ENCODE measurements at places on chromosomes 1 and 21.
A peak's percentile ranks its signal among the peaks of the same experiment; 100 is the strongest.

GRCh38 chr1:64983110-64983509, 16.8 kb upstream of the JAK1 start:
- no peak for DNase-seq

DNA sequence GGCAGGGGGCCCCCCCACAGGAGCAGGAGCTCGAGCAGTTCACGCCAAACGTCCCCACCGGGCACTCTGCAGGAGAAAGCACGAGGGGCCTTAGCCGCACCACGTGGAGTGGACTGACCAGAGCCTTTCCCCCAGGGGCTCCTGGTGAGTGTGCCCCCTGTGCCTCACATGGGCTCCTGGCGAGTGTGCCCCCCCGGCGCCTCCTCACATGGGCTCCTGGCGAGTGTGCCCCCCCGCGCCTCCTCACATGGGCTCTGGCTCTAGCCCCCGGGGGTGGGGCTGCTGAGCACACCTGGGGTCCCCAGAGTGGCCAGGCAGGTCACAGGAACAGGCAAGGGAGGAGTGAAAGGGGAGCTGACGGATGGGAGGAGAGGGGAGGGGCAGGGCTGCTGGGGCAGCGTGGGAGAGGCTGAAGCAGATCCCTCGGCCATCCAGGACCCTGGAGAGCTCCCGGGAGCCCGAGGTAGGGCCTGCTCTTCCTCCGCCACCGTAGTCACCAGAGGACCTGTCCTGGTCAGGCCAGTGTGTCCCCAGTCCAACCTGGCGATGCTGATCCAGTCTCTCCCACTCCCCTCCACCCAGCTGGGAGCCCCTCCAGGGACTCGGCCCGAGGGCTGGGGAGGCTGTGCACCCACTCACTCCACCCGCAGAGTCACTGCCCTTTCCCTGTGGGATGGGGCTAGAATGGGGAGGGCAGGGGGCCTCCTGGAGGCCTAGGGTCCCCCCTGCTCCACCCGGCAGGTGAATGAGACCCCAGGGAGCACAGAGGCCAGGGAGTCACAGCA, 47.6 kb downstream of the ARHGEF16 start:
- no peak for DNase-seq

- no peak for DNase-seq
These were observed 104.6 kb downstream of the DIRAS3 start for GRCh38 chr1:67945733-67946374.

DNA sequence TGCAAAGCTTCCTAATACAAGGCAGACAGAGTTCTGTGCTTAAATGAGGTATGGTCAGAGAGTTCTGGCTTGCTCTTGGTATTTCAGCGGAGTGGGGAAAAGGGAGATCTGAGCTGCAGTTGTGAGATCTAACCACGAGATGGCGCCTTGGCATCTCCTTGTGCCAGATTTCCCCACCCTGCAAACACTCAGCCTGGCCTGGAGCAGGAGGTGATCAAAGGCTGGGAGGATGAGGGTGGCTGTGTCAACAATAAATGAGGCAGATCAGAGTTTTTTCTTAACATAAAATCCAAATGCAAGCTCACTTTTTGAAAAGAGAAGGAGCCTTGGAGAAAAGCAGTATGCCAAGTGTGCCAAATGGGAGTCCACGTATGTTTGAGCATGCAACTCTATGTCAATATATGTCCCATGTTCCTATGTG, 4.1 kb upstream of the TFAP2E start:
- DNase-seq: peak; percentile 44

DNA sequence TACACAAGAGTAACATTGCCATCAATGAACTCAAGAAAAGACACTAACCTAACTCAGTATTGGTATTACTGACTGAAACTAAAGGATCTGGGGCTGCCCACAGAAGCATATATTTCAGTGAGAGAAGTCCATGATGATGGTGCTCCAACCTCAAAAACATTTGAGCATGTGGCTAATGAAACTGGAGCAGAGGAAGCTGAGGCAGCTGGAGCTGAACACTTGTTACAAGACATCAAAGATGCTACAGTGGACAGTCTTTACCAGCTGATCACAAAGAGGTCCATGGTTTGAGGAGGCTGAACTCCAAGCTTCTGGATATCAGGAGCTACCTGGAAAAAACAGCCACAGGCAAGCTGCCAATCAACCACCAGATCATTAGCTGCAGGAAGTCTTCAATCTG, 42.2 kb upstream of the TTC39A start:
- DNase-seq: no peak

DNA sequence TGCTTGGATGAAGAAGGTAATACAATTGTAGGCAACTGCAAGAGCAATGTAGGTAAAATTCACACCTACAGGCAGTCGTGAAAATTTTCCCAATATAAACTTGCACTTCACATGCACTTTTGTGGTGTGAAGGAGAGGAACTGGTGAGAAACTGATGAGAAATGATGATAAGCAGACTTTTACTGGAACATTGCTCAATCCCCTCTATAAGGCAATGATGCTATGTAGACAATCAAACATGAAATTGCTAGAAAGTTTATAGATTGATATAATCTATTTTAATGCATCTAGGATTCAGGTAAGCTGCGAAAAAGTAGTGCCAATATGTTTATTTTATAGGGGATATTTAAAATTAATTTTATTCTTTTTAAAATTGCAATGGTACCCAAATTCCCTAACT, 802.2 kb downstream of the KCNT2 start:
- no peak for DNase-seq

- no peak for DNase-seq
These were observed 55.9 kb downstream of the VCAM1 start for GRCh38 chr1:100775483-100775882.

DNA sequence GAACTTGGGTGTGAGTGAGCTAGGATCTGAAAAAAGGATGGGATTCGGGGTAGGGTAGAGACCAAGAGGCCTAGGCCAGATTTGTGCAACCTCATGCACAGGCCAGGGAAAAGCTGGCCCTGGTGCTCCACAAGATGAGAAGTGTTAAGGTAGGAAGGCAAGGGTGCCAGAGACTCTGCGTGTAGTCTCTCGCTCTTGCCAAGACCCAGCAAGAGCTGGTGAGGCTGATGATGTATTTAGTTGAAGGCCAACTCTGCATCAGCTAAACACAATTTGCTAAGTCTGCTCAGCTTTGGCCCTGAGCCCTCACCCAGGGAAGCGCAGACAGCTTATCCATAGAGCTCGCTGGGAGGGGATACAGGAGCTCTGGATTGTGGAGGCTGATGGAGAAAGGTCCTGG, 26.6 kb upstream of the SOX13 start:
- DNase-seq: no peak

DNA sequence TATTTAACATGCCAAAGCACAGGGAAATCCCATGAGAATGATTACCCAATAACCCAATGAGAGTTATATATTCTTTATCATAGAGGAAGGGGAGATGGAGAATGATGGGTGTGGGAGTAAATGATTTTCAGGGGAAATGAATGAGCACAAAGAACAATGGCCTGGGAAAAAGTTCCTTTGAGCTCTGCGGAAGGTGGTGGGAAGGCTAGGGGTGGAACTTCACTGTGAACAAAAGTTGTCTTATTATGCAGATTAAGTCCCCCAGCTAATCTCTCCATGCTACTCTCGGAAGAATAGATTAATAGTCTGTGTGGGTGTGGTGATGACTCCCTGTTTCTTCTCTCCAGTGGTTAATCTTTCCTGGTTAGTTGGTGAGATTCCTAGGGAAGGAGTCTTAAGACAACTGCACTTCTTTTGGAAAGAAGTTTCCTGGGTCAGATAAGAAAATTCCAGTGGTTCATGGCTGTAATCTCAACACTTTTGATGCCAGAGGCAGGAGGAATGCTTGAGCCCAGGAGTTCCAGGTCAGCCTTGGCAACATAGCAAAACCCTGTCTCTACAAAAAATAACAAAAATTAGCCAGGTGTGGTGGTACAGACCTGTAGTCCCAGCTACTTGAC, 71.6 kb downstream of the DNTTIP2 start:
- no peak for DNase-seq

GRCh38 chr1:202987922-202988583, 19.1 kb upstream of the TMEM183A start:
- no peak for DNase-seq

GRCh38 chr1:36143424-36143823, 5.9 kb downstream of the TRAPPC3 start:
- DNase-seq: no peak

DNA sequence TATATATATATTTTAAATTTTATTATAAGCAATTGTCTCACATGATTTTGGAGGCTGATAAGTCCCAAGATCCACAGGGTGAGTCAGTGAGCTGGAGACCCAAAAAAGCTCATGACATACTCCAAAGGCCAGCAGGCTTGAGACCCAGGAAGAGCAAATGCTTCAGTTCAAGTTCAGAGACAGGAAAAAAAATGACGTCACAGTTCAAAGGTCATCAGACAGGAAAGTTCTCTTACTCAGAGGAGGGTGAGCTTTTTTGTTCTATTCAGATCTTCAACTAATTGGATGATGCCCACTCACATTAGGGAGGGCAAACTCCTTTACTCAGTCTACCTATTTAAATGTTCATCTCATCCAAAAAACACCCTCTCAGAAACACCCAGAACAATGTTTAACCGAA, 18.2 kb downstream of the RXRG start:
- no peak for DNase-seq

- DNase-seq: no peak
These were observed 5.5 kb downstream of the PTP4A2 start for GRCh38 chr1:31932491-31933316.
